ENCODE measurements at places on chromosomes 12 and 14.

- DNase-seq: no peak
Measured at GRCh38 chr14:79786522-79786921, 424.8 kb downstream of the DIO2 start.

- no peak for DNase-seq
Measured at GRCh38 chr14:103172921-103173320, 49.7 kb downstream of the TNFAIP2 start.

DNA sequence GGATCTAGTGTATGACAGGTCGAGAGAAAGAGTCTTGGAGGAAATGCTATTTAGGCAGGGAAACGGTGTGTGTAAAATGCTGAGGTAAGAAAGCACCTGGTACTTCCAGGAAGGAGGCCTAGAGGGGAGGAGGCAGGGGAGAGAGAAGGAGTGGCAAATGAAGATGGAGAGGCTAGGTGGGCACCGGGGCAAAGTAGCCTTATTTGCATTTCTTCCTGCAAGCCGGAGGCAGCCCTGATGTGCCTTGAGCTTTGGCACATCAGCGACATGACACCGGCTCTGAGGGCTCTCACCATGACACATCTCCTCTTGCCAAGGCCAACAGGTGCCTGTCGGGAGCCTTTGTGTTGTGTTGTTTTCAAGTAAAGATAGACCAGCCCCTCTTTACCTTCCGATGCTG, 61.6 kb downstream of the CPM start:
- no peak for DNase-seq

- DNase-seq: no peak
Measured at GRCh38 chr14:104998801-104999200, 13.2 kb downstream of the CLBA1 start.

GRCh38 chr14:104624939-104625338, 20.4 kb upstream of the TMEM179 start:
- no peak for DNase-seq

DNA sequence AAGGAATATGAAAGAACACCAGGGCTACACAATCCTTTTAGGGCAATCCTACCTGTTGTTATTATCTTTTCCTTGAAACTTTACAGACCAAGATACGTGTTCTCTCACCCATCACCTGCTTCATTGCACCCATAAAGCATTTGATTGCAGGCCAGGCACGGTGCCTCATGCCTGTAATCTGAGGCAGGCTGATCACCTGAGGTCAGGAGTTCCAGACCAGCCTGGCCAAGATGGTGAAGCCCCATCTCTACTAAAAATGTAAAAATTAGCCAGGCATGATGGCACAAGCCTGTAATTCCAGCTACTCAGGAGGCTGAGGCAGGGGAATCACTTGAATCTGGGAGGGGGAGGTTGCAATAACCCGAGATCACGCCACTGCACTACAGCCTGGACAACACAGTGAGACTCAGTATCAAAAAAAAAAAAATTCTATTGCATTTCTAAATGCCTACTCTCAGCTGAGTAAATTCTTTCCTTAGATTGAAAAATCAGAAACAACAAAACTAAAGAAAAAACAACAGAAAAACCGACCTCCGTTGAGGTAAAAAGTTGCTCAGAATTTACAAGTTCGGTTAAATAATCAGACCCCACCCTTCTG, 183.7 kb upstream of the TMEM132C start:
- DNase-seq: no peak

DNA sequence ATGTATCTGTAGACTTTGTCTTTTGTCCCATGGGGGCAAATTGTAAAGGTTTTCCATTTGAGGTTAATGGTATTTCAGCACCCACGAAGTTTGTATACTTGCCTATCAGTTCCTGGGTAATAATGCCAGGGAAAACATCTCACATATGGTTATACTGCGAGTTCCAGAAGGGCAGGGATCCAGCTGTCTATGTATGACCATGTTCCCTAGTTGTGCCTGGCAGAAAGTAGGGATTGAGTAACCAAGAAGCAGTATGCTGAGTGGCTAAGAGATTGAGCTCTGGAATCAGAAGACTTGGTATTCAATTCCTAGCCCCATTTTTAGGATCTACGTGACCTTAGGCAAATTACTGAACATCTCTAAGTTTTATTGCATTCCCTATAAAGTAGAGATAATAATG, 173.2 kb upstream of the PWP1 start:
- no peak for DNase-seq

- peak; percentile 69 for DNase-seq
Measured at GRCh38 chr12:115404761-115405470, 720.9 kb upstream of the TBX3 start.

DNA sequence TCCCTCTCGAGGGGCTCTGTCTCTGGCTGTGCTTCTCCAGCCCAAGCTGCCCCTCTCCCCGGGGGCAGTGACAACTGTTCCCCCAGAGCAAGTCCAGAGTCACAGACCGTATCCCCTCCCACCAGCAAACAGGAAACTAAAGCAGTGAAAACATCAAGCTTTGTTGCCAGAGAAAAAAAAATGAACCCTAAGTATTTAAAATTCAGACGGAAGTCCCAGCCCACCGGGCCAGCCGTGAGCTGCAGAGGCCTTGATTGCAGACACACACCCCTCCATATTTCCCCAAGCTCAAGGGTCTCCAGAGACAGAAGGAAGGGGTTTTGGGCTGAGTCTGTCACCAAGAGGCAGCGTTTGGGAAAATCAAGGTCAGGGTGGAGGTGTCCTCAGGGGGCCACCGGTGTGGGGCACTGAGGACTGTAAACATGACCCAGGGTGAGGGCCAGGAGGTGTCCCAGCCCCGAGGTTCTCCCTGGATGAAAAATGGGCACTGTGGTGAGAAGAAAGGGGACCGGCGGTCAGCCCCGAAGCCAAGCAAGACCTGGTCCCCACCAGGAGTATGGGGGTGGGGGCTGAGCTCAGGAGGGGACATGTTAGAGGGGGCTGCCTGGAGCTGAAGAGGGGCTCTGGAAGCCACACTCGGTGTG, 7.7 kb downstream of the PHETA1 start:
- no peak for DNase-seq

- no peak for DNase-seq
Measured at GRCh38 chr12:57736741-57737466, 1.6 kb downstream of the AGAP2 start.

GRCh38 chr12:106960443-106960842, 4.7 kb downstream of the TMEM263 start:
- no peak for DNase-seq

GRCh38 chr12:88310666-88311065, 168.6 kb downstream of the TMTC3 start:
- DNase-seq: no peak

DNA sequence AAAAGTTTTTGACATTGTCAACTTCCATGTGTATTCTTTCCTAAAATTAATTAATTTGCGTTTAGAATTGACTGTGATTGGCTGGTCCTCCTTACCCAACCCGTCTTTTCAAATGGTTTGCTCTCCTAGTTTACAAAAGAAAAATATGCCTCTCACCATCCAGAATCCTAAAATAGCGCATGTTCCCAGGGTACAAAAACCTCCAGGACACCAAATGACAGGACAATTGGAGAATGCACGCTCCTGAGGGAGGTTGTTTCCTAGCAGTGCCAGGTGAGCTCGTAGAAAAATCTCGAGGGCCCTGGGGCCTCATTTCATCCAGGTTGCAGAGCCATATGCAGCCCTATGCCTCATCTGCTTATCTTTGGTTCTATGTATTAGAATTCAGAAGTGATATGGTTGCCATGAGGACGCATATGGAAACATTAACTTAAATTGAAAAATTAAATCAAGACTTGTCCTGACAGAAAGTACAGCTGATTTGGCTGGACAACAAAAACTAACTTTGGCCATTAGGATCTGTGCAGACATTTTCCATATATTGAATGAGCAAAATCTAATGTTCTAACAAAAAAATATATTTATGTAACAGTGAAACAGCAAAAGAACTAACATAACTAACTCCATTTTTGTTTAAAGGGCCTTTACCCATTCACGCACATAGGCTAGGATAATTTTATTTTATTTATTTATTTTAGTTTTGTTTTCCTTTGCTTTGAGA, 28.2 kb upstream of the EGLN3 start:
- DNase-seq: peak; percentile 25

GRCh38 chr12:79844693-79845092, 90.2 kb downstream of the PPP1R12A start:
- peak; percentile 34 for DNase-seq

- DNase-seq: no peak
Measured at GRCh38 chr12:125418902-125419564, 353.8 kb downstream of the AACS start.

DNA sequence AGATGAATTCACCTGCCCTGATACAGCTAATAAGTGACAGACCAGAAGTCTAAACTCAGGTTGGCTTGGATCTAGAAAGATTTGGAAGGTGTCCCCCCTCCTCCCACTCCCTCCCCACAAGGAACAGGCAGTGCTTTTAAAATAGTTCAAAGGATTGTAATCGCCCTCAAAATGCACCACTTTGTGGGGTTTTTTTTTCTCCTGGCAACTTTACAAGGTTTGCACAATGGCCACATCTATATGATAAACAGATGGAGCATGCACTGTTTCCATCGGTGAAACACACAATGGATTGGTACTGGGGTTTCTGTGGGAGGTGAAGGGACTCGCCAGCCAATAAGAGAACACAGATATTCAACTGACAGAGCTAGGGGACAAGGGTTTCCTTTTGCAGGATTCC, 137.4 kb downstream of the LLPH start:
- no peak for DNase-seq

DNA sequence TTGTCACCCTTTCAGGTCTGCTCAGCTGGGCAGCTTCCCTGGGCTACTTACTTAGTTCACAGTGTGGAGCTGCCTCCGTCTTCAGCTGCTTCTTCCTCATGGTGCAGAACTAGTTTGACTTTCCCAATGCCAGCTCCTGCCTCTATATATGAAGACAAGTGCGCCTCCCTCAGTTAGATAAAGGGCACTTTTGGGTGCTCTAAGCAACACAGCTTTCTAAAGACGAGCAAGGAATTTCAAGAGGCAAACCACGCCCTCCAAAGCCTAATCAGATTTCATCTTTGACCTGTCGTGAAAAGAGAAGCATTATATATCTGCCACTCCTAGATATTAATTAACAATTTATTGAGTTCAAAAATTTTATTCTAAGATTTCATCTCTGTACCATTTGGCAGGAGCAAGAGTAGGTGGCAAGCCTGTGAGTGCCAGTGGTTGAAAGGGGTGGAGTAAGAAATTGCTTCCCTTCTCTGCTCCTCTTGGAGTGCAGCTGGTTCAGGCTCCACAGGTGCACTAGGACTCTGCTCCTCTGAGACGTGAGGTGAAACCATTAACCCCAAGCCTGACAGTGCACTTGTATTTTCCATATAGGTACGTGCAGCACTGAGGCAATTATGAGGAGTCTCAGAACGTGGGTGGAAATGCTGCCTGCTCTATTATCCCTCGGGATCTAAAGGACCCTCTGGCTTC, 2.1 kb upstream of the SLC11A2 start:
- no peak for DNase-seq

DNA sequence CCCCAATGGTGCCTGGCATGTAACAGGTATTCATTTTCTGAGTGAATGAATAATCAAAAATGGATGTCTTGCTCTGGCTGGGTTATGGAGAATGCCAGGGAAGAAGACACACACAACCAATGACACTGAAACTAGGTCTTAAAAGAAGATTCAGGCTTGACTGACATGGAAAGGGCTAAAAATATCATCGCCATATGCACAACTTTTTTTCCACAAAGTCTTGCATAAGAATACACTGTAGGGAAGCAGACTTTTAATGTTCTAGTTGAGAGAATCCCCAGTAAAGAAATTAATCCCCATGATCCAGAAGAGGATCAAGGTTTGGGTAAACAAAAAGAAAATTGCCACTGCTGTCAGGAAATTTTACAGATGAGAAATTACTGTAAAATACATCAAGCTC, 116.4 kb downstream of the SLC2A13 start:
- no peak for DNase-seq

GRCh38 chr12:125412506-125412905, 347.3 kb downstream of the AACS start:
- no peak for DNase-seq

GRCh38 chr12:131832321-131833231, 4.4 kb downstream of the MMP17 start:
- DNase-seq: no peak

- no peak for DNase-seq
Measured at GRCh38 chr12:126474703-126475102, 1409.5 kb downstream of the AACS start.

DNA sequence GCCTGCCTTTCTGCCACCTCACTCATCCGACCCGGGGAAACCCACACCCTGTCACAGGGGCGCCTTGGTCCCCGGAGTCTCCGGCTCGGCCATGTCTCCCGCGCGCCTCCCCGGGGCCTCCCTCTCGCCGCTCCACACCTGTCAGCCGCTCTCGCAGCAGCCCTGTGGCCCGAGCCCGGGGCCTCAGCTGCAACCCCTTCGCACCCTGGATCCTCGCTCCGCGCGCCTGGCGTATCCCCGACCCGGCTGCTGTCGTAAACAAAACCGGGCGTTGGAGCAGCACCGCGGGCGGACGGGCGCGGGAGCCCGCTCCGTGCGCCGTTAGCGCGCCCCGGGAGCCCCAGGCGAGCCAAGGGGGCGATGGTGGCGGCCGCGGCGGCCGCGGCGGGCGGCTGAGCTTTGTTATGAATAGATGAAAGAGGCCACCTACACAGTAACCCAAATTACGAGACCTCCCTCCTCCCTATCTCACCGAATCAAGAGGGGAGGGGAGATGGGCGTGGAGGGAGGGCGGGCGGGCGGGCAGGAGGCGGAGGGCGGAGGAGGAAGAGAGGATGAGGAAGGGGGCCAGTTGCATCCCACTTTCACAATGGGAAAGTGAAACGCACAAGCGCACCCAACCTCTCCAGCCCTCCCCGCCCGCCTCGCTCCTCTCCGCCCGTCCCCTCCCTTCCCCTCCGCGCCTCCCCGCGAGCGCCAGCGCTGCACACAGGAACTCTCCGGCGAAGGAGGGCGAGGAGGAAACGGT, at the start of gene PLXNC1:
PLXNC1 (plus strand) TSS at position 587 of the 748 bp plus-strand sequence. CDS start 395 bp downstream, outside the sequence.
- DNase-seq: no peak

GRCh38 chr12:114371733-114372132, 34.2 kb downstream of the TBX5 start:
- no peak for DNase-seq

GRCh38 chr12:72464471-72464870, 192.3 kb downstream of the TRHDE start:
- no peak for DNase-seq

DNA sequence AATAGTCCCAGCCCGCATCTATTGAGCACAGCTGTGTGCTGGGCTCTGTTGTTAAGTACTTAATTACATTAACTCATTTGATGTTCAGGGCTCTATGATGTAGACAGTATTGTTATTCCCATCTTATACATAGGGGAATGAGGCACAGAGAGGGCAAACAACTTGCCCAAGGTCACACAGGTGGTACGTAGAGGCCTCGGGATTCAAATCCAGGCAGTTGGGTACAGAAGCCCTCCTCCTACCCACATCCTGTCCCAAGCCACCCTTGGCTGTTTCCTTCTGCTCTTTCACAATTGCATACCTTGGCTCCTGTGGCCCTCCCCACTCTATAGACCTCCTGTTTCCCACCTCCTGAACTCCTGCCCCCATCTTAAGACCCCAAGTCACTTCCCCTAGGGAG, 10.0 kb upstream of the GPR68 start:
- no peak for DNase-seq
